ENCODE measurements at places on chromosomes 6 and 20.

DNA sequence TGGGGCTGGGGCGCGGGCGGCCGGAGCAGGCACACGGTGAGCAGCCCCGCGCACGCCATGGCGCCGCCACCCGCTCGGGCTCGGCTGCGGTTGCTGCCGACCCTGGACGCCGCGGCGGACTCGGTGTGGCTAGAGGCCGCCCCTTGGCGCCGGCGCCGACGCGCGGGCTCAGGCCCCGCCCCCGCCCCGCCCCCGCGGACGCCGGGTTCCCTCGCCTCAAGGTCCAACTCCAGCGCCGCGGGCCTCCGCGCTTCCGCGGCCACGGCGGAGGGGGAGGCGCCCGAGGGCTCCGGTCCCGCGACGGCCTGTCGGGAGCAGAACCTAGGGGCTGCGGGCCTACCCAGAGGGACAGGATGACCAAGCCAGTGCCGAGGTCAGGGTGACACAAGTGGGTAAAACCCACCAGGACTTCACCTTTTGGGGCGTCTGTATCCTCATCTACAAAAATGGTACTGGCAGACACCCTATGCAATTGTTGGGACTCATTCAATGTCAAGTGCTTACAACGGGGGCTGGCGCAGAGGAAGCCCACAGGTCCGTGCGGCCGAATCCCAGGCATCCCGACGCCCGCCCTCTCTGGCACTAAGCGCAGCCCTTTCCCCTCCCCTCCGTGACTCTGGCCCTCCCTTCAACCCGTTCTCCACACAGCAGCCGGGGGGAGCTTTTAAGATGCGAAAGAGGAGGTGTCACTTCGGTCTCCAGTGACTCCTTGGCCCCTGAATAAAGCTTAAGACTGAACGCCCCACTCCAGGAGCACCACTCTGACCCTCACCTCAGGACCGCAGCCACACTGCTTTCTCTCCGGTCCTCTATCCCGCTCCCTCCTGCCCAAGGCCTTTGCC is at the start of gene NECAB3:
TSS of gene NECAB3 (minus strand) at position 135 of the 842 bp plus-strand sequence. CDS start at position 59, 76 bp downstream.
- peak; percentile 34 for DNase-seq

DNA sequence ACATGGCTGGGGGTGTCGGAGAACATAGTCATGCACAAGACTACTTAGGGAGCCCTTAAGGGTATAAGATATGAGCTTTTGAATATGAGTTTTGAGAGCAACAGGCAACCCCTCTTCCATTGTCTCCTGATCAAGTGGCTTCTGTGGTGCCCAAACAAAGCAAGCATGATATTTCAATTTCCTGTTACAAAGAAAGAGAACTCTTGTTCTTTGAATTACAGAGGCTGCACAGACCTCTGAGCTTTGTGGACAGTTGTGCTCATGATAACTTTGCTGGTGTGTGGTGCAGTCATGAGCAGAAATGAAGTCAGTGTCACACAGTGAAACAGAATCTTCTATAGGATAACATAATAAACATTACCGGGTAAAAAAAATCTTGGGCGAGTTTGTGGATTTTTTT is 66.8 kb upstream of the THEMIS start:
- no peak for DNase-seq

- no peak for DNase-seq
These were observed 80.9 kb downstream of the PERP start for GRCh38 chr6:138026342-138026741.

- DNase-seq = no peak
These were observed 94.8 kb upstream of the PTPRT start for GRCh38 chr20:43284486-43284885.

DNA sequence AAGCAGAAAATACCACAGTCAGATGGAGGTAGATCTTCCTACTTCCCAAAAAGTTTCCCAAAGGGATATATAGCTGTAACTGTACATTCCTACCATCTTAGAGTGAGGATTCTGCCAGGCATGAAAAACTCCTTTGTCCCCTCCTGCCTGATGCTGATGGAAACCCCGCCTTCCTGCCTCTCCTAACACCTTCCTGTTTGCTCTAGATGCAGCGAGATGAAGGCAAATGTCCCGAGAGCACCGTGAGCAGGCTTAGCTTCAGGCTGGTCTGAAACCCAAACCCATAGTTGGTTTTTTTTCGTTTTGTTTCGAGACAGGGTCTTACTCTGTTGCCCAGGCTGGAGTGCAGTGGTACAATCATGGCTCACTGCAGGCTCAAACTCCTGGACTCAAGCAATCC is 55.6 kb downstream of the MYB start:
- DNase-seq = no peak

- no peak for DNase-seq
These were observed 147.6 kb upstream of the TMEM170B start for GRCh38 chr6:11389977-11390376.
